IPS DF 6.9 (cell line): ENCODE measurements at places on chromosomes 11 and 22.

DNA sequence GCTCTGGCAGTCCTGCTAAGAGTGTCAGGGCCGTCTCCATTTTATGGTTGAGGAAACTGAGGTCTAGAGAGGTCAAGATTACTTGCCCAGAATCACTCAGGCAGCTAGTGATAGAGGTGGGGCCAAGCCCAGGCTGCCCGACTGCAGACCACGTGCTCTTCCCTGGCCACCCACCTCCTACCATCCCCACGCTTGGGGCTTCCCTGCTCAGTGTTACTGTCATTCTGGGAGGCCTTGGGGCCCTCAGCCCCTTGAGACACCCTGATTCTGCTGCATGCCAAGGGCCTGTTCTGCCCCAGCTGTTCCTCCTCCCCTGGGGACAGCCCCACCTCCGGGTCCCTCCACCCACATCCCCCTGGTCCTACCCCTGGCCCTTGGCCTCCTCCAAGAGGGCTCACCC lies 17.2 kb upstream of the TAB1 start:
- DNase-seq, result no peak

DNA sequence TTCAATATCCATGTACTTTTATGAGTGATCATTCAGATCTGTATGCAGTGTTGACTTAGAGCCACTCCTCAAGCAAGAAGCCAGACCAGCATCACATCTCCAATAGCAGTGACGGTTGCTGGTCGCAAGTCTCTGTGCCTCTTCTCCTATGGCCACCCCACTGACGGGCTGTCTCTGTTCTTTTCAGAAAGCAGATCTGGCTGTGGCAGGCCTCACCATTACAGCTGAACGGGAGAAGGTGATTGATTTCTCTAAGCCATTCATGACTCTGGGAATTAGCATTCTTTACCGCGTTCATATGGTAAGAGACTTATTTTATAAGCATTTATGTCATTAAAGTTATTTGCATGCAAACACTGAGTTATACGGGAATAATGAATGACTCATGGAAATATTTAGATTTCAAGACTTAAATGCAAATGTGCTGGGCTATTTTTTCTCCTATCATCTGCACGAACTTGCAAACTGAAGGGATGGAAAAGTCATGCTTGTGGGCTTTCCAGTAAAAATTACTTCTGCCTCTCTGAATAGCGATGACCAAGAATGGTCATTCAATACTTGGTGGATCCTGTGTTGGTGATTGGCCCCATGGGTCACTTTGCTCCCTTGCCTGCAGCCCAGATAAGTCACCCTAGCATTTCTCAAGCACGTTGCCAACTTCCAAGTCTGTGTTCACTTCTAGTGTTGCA lies 83.6 kb upstream of the TBCEL start:
- no peak for DNase-seq

- DNase-seq, result no peak
These were observed 5.2 kb downstream of the ACAD8 start for GRCh38 chr11:134258577-134258976.

- DNase-seq, result no peak
These were observed 2.0 kb downstream of the SYT12 start for GRCh38 chr11:67024966-67025365.

GRCh38 chr22:49325531-49326395 lies 501.9 kb downstream of the BRD1 start:
- DNase-seq, result no peak

DNA sequence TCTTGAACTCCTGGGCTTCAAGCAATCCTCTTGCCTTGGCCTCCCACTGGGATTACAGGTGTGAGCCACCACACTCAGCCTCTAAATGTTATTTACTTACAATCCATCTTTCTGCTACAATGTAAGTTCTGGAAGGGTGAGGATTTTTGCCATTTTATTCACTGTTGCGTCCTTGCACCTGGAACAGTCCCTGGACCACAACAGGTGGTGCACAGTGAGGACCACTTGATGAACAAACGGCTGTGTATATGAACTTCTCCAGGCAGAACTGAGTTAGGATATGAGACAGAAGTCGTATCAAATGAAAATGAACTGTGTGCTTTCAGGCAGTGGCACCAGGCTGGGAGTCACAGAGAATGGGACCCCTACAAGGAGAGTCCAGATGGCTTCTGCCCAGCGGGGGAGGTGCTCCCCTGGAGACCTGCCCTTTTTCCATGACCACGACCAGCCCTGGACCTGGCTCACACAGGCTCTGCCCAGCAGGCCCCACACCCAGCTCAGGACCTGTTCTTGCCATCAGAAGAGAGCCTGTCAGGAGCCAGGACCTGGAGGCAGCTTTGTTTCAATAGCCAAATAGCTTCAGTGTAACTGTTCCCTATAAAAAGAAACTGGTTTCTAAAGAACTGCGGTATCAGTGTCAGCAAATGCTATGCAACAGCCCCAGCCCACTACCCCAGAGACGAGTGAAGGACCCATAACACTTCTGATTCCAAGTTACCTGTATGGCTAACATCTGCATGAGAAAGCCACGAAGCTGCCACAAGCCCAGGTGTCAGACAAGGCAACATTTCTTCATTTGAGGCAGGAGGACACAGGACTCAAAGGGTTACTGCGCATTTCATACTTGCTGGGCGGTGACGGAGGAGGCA lies 104.9 kb downstream of the MICAL3 start:
- DNase-seq, result no peak

GRCh38 chr22:17407643-17408042 lies 38.4 kb downstream of the CECR2 start:
- no peak for DNase-seq

DNA sequence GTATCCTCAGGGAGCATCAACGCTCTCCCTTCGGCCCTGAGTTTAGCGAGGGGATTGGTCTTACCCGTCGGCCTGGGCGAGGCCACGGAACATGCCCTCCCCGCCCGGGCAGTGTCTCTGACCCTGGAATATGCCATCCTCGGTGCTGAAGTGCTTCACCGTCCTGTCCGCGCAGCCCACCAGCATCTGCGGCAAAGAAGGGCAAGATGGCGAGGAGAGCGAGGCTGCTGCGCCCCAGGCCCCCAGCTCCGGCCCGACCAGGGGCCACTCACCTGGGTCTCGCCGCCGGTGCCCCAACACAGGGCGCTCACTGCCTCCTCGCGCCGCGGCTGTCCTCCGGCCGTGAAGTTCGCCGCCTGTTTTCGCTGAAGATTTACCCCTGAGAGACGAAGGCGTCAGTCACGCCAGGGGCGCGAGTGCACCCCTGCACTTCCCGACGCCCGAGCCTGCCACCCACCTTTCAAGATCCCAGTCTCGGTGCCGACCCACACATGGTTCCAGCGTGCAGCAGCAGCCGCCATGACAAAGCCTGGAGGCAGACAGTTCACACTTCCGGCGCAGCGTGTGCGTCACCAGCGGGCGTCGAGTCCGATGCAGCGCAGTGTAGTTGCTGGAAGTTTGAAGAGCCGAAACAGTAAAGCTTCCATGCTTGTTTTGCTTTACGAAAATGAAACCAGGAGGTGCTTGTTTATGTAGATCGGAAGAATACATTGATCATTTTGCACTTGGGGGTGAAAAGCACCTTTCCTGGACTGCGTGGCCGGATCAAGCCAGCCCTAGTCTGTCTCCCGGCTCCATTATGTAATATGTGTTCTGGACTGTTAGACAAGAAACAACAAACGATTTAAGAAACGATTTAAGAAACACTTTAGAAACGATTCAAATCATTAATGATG lies at the start of gene WDR74:
TSS of gene WDR74 (minus strand) at position 541 of the 896 bp plus-strand sequence. CDS start at position 521, 20 bp downstream.
- DNase-seq, result no peak

- no peak for DNase-seq
These were observed 2.1 kb downstream of the VSIG2 start for GRCh38 chr11:124749912-124750311.

- DNase-seq, result no peak
These were observed 21.6 kb upstream of the SPINDOC start for GRCh38 chr11:63791495-63792167.

GRCh38 chr11:14446701-14447169 lies 52.9 kb downstream of the COPB1 start:
- DNase-seq, result no peak

GRCh38 chr11:130467116-130467900 lies 18.9 kb downstream of the ADAMTS15 start:
- DNase-seq, result no peak

GRCh38 chr22:27474711-27475547 lies 326.6 kb downstream of the MN1 start:
- DNase-seq, result no peak

DNA sequence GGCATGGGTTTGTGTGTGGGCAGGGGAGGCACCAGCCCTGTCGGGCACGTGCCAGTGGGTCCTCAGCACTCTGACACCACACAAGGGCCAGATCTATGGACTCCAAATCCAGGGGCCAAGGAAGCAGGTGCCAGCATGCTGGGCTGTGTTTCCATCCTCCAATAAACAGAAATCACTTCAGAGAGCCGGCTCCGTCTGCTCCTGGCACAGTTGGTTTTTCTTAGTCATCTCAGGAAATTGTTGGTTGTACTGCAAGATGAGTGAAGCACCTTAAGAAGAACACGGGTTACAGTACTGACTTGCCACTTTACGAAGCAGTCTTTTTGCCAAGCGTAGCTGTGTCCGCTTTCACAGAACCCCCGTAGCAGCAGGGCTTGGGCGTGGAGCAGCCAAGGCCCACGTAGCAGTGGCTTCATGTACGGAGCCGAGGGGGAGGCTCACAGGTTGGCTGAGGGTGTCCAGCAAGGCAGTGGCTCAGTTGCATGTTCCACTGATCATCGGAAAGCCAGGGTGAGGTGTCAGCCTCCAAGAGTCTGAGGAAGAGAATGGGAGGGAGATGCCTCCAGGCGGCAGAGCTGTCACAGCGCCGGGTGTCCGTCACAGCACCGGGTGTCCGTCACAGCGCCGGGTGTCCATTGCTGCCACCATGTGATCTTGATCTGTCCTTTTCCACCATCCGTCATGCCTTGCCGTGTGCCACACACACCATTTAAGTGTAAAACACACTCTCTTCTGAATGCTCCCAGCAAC lies 314.9 kb downstream of the CTTN start:
- DNase-seq, result no peak

GRCh38 chr11:44968510-44968909 lies 17.8 kb upstream of the TP53I11 start:
- DNase-seq, result no peak

DNA sequence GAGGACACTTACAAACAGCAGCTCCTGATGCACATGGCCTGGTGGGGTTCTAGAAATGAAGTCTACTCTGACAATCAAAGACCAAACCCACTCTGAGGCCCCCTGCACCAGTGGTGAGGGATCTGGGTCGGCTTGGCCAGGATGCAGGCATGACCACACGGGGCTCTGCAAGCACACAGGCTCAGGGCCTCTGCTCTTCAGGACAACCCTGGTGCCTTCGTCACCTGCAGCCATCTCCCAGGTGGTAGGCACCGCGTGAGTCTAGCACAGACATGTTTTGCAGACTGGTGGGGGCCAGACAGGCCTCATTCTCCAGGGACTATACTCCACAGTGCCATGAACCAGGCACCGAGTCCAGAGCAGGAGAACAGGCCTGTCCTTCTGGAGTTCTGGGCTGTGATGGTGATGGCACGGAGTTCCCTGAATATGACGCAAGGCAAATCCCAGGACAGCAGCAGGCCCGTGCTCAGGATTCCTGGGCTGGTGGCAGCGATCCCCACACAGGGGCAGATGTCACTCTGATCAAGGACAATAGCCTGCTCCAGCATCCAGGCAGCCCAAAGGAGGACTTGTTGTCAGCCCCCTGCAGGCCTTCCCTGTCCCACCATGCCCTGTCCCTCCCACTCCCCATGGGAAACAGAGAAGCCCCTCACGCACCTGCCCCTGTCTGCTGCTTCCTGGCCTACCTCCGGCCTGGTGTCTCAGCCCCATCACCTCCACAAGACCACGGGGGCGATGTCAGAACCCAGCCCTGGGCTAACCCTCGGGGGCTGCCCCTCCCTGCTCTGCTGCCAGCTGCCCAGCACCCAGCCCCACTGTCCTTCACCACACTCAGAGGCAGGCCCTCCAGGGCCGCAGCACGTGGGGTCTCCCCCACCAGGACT lies 36.1 kb downstream of the GNB1L start:
- no peak for DNase-seq

- DNase-seq, result no peak
These were observed 22.0 kb downstream of the TMEM184B start for GRCh38 chr22:38250643-38251340.

- DNase-seq, result no peak
These were observed 484.6 kb downstream of the OPCML start for GRCh38 chr11:133047771-133048115.

DNA sequence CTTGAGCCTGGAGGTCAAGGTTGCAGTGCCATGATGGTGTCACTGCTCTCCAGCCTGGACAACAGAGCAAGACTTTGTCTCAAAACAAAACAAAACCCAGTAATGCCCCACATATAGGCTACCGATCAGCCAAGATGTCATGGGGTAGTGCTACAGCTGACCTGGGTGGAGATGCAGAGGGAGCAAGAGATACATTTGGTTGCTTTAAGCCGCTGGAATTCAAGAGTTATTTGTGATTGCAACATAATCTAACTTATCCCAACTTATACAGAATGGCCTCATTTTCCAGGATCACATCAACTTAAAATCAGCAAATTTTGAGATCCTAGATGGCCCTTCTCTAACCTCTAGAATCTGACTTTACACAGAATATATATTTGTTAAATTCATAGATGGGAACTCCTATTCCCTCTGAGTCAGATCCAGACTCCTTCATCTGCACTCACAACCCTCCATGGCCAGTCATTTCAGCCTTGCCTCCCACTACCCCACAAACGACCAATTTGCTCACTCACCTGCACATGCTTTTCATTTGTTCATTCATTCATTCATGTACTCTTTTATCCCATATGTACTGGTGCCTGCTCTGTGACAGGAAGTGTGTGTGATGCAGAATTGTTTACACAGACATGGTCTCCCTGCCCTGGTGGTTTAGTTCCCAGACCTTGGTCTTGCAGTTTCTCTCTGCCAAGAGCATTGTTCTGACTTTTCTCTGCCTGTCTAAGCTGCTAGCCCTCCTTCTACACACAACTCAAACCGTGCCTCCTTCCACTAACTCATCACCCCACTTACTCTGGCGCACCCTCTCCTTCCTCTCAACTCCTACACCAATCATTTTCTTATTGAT lies 24.1 kb upstream of the APLNR start:
- no peak for DNase-seq

DNA sequence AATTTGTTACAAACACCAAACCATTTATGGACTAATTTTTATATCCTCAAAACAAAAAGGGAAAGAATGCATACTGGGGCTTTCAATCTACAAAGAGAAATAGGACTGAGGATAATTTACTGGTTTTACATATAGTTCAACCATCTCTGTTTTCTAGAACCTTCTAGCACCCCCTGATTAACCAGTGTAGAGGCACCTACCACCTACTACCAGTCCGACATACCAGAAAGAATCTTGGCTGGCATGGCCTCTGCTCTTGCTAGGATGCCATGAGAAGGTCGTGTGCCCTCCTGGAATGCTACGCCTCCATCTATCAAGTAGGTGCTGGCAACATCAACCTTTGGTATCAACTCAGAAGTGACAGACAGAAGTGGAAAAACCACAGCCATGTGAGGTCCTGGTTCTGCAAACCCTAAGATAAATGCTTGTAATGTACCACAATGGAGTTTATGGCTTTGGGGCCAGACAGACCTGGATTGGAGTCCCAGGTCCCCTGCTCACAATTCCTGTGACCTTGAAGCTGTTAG lies 28.2 kb downstream of the MYH9 start:
- DNase-seq, result no peak

- DNase-seq, result no peak
These were observed 34.4 kb upstream of the SMTN start for GRCh38 chr22:31046539-31047226.
